ENCODE measurements at places on chromosomes 12 and 14.

GRCh38 chr14:22995889-22996625 is 13.7 kb upstream of the AJUBA start:
- DNase-seq, result no peak

DNA sequence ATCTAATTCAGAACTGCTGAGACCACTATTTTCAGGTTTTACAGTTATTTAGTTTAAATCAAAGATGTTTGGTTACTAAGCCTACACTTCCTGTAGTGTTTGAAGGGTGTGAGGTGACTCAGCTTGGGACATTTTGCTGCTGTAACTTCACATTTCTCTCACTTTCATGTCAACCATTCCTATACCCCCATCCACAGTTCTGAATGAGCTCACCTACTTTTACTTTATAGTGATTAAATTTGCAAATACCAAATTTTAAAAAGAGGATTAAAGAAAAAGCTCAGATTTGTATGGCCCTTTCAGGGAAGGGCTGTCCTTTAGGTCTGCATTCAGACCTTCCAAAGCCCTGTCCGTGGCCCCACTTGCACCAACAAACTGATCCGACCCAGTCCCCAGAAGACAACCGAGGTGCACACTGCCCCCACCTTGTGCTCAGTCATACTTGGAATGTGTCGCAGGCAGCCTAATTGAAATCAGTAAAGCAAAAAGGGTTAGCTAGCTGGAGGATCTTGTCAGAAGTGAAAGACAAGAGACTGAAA is 174.4 kb downstream of the MON2 start:
- peak; percentile 46 for DNase-seq

DNA sequence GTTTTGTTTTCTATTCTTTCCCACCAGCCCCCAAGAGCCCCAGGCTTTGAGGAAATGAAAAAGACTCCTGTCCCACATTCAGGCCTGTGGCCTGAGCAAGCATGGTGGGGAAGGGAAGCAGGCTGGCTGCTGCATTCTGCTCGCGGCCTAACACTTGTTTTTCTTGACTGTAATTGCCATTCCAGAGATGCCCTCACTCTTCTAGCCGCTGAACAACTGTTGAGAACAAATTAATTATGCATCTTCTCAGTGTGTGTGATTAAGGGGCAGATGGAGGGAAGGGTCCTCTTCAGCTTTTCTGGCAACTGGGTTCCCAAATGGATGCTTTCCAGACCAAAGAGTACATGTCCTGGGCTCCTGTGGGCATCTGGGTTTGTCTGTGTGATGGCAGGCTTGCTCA is 43.3 kb downstream of the ADCK1 start:
- no peak for DNase-seq

GRCh38 chr12:31362759-31363415 is 36.9 kb upstream of the SINHCAF start:
- DNase-seq, result no peak

DNA sequence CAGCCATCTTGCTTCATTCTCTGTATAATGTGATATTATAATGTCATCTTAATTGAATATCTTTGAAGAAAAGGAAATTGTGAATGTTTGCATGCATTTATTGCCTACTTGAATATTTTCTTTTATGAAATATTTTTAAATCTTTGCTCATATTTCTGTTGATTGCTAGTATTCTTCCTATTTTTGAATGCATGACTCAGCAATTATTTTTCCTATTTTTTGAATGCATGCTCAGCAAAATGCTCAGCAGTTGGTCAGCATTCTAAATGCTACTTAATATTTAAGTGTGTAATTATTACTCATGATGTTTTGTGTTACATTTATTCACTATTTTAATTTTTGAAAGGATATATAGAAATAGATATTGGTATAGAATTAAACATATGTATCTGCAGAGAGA is 378.3 kb downstream of the CCER1 start:
- no peak for DNase-seq

- no peak for DNase-seq
These were observed 24.8 kb upstream of the IFNG-AS1 start for GRCh38 chr12:67964456-67964855.

DNA sequence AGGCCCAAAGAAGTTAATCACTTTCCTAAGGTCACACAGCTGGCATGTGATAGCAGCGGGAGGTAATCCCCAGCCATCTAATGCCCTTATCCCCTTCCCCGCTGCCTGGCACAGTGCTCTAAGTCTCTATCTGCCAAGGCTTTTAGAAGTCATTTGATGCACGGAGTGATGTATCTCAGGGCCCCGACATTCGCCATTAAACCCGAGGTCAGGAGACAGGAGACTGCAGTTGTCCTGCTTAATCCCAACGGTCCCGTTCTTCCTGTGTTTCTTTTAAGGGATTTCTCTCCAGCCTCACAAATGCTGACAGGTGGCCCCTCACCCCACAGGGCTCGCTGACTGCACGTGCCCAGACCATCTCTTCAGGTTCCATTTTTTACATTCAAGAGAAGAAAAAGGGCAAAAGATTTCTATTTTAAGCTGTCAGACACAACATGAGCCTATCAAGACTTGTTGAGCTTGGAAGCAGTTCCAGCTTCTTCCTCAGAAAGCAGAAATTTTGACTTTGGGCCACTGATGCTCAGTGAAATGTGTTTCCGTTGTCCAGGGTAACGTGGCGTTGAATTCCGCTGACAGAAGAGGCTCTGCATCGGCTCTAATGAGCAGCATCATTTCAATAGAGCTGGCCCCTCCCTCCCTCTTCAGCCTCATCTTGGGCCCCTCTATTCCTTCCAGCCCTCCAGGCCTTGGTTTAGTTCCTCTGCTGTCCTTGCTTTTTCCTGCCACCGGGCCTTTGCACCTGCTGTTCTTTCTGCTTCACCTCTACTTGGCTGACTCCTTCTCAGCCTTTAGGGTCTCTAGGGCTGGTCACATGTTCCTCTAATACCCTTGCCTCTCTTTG is 171.5 kb downstream of the CHST11 start:
- no peak for DNase-seq

DNA sequence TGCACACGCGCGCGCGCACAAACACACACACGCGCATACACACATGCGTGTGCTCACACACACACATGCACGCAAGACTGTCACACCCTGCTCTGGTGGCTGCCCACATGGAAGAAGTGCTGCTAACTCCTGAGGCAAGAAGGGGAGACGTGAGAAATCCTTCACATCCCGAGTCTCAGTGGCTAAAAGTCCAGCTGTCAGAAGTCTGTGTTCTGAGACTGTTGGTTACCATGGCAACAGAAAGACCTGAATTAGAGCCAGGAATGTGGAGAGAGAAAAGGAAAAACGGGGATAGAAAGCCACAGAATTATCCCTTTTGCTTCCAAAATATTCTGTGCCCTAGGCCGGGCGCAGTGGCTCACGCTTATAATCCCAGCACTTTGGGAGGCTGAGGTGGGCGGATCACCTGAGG is 71.2 kb downstream of the PPFIBP1 start:
- peak; percentile 69 for DNase-seq

DNA sequence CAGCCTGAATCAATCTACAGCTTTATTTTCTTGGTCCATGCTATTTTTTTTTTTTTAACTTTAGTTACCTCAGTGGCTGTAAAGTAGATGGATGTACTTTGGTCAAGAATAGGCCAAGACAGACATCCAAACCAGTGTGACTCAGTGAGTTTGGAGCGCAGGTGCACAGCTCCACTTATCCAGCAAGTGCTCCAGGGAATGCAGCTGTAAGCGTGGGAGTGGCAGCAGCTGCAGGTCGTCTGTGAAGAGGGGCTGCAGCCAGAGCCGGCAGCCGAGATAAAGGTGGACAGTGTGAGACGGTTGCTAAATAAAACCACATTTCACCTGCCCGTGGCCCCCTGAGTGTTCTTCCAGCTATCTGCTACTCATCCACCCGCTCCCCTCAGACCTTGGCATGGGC is 1018.7 kb downstream of the AACS start:
- no peak for DNase-seq

DNA sequence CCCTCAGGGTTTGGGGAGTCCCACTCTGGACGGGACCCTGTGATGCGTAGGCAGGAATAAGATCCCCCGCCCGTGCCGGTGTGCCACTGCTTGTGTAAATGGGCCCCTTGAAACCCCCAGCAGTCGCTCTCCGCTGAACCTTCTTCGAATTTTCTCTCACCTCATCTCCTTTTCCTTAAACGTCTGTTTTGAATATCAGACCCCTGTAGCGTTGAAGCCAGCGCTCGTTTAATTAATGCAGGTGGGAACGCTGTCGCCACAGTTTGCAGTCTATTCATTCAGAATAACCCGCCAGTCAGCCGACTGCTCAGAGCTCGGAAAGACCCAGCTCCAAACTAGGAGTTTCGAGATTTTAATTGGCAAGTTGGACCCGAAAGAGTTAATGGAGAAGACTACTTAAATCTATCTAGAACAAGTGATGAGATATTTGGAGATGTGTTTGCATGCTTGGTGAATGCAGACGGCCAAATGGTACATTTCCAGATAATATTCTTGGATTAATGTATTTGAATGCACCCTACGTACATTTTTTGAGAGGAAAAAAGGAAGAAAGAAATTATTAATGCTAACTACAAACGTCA is 739 bp upstream of the PPP2R5E start:
- no peak for DNase-seq

GRCh38 chr12:128771681-128772080 is 52.1 kb downstream of the SLC15A4 start:
- DNase-seq, result no peak
